Kasumi-1 (cell line): ENCODE measurements at places on chromosomes 5 and 9.

DNA sequence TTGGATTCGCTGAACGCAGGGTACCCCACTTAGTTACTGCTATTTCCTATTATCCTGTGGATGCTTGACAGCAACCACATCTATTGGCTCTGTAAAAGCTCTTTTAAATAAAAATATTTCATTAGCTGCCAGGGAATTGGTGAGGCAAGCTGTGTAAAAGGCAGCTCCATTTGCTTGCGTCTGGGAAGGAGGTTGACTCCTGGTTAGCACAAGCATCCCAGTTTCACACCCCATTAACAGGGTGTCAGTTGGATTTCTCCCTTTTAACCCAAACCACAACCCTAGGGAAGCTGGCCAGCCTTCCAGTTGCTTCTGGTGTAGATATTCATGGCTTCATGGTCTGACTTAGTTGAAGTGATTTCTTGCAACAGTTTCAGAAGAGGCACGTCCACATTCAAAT lies 151.0 kb downstream of the GPBP1 start:
- no peak for DNase-seq

DNA sequence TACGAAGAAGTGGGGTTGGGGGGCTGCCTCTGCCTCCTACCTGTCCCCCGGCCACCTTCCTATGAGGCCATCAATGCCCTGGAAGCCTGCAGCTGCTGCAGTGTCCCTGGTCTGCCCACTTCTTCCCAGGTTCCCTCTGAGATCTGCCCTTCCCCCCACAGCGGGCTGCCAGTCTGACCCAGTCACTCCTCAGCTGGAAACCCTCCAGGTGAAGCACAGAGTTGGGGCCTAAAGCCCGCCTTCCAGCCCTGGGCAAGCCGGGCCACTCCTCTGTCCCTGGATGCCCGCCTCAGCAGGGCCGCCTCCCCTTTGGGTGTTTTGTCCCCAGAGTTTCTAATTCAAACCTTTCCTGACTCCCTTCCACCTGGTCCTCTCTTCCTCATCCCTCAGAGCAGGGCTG lies 137.0 kb downstream of the RXRA start:
- DNase-seq, result no peak

- no peak for DNase-seq
Observed at GRCh38 chr9:20504930-20505329, 117.4 kb downstream of the MLLT3 start.

DNA sequence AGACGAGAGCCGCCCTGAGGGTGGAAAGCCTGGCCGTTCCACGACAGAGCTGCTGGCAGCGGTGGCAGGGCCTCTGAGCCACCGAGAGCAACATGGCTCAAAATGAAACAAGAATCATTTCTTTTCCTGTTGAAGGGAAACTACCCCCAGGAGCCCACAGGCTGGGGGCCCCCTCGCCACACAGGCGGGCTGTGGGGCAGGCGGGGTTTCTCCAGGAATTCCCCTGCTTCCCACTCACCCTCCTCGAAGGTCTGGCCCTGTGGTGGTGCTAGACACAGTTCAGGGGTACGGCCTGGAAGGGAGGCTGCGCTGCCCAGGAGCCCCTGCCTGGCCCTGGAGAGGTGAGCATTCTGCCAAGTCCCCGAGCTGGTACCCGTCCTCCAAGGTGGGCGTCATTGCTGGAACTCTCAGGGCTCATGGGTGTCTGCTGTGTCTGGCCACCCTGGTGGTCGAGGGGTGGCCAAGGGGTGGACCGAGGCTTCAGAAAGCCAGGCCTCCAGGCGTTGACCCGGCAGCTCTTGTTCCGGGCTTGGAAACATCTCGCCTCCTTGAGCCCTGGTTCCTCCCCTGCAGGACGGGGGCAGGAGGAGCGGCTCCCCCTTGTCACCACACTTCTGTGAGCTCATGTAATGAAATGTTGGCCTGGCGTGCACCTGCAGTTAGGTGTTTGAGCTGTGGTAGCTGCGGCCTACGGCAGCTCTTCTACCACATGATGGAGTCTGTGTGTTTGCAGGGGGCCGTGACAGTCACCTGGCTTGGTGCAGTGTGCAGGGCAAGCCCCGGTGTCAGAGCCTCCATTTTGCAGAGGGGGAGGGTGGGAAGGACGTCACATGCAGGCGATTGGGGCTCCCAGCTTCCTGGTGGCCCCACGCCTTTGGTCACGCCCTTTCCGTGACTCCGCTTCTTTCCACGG lies 65.3 kb downstream of the RXRA start:
- no peak for DNase-seq

DNA sequence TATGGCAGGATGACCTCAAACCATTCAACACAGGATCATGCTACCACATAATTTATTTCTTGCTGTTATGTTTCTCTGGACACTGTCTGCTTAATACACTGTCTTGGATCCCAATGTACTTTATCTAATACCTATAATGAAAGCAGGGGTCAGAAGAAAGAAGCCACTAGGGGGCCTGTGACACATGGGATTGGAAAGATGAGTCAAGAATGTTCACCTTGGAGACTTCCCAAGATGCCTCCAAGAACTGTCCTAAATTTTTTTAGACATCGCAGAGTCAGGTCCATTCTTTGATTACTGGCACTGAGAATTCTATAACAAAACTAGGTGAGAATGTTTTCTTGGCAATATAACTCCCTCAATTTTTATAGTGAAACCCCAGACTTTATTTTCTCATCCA lies 305.8 kb upstream of the SMARCA2 start:
- DNase-seq, result no peak

GRCh38 chr5:68679041-68679440 lies 414.8 kb upstream of the SLC30A5 start:
- peak; percentile 55 for DNase-seq

DNA sequence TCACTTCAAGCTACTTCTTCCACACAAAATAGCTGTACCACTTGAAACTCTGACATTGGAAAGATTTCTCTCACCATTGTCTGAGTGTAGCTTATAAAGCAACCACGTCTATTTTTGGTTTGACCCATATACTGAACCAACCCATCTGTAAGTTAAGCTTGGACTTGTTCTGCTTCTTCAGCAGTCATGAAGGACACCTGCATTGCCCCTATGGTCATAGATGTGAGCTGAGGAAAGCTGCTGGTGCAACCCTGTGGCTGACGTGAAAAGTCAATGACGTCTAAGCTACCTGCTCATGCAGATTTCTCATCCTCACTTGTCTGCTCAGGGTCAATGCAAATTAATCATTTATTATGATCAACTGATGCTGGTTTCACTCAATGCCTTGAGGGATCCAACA lies 417.4 kb downstream of the CETN3 start:
- DNase-seq, result no peak

DNA sequence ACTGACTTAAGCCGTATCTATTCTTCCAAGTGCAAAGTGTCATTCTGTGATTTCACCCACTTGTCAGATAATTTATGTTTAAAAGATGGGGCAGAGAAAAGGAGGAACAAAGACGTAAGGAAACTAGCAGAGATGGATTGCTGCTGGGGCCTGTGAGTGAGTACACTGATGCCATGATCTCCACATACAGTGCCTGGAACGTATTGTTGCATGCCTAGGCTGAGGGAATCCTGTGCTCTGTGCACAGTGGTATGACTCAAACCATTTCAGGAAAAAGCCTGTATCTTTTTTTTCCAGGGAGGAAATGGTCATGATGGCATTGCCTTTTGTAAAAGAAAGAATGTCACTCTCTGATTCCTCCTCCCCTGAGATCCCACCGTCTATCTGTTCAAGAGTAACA lies 359.5 kb upstream of the ADAMTS16 start:
- DNase-seq, result no peak

DNA sequence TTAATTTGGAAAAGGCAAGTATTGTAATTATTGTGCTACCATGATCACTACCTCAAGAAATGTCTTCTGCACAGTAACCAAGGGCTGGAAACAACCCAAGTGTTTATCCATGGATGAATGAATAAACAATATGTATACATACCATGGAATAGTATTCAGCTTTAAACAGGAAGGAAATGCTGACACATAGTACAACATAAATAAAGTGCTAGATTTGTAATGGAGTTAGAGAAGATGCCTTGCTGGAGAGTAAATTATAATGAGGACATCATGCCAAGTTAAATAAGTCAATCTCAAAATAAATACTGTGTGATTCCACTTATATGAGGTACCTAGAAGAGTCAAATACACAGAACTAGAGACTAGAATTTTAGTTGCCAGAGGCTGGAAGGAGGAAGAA lies 160.0 kb downstream of the CCDC192 start:
- DNase-seq, result no peak

GRCh38 chr9:87543251-87543650 lies 45.6 kb downstream of the DAPK1 start:
- DNase-seq, result no peak

- DNase-seq, result no peak
Observed at GRCh38 chr5:172740428-172741205, 30.4 kb downstream of the DUSP1 start.

- DNase-seq, result peak; percentile 75
Observed at GRCh38 chr5:148179234-148179824, 11.0 kb downstream of the SPINK14 start.

DNA sequence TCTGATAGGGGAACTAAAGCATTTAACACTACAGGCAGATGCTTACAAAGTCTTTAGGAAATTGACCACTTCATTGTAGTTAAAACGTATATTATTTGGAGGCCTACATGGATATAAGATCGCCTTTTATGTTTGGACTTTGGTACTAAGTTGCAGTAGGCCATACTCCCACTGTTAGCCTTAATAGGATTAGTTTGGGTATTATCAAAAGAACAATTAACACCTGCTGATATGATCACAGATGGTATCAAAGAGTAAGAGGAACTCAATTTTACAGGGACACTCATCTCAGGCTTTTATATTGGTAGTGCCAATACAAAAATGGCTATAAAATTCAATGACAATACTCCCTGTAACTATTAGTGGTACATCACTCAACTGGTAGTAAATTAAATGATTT lies 1183.0 kb downstream of the MAT2B start:
- DNase-seq, result no peak

GRCh38 chr9:21097817-21098216 lies 20.1 kb upstream of the IFNB1 start:
- peak; percentile 27 for DNase-seq

DNA sequence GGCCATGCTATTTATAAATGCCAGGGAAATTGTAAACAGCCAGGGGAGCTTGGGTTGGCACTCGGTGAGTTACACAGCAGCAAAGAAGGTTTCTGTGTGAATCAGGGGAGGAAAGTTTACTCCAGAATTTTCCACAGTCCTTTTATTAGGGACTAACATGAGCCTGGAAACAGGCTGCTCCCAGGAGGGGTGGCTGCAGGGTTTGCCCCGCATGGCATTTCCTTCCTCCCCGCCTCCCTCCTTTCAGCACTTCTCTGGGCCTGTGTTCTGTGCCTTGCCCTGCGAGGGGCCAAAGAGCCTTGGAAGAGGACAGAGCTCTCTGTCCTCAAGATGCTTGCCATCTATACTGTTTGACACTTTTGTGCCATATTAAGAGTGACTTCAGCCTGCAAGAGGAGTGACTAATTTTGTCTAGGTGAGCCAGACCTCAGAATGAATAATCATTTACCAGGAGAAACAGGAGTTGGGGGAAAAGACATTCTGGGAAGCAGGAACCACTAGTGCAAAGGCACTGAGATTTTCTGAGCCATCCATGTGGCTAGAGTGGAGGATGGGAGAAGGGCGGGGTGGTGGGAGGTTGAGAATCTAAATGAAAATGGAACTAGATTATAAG lies 1.8 kb downstream of the GSN start:
- DNase-seq, result no peak

GRCh38 chr5:54136516-54137440 lies 173.6 kb downstream of the ARL15 start:
- DNase-seq, result no peak

DNA sequence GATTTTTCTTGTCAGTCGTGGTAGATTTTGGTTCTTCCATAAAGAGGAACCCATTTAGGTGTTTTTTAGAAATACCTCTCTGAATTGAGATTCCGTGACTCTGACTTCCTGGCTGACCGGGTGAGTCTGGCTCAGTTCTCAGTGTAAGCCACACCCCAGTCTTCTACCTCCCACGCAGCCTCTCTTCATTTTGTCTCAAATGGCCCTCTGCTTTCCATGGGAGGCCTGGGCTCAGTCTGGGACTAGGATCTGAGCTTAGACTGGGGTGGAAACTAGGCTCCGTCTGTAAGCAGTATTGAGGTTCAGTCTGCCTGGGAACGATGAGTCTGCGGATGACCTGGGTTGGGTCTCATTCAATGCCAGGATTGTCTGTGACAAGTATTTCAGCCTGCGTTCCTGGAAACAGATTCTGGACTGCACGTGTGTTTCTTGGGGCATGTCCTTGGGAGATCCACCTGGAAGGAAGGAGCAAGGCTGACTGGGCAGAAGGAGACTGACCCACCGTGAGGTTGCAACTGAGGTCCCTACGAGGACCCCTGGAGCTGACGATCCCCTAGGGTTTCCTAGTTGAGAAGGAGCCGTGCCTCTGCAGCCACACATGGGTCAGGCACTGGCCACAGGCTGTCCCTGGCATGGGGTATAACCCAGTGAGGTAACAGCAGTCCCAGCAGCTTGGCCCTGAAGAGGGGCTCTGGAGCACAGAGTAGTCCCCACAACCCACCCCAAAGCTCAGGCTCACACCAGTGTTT lies 12.4 kb upstream of the CRB2 start:
- no peak for DNase-seq

DNA sequence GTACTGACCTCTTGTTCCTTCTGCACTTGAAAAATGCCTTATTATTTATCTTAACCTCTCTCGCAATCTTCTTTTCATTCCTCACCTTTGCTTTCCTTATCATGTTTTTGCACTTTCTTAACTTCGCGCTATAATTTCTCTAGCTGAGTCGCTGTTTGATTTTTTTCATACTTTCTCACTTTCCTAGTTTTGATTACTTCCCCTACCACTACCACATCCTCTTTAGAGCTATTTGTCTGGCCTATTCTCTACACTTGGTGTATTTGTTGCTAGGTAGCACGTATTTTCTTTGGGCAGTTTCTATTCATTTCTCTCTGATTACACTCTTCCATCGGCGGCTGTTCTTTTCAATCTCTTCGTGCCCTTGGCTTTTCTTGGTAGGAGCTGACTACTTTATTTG lies 611.8 kb downstream of the BNC2 start:
- DNase-seq, result peak; percentile 1

- peak; percentile 77 for DNase-seq
Observed at GRCh38 chr9:78707481-78707991, 410.6 kb downstream of the PSAT1 start.

DNA sequence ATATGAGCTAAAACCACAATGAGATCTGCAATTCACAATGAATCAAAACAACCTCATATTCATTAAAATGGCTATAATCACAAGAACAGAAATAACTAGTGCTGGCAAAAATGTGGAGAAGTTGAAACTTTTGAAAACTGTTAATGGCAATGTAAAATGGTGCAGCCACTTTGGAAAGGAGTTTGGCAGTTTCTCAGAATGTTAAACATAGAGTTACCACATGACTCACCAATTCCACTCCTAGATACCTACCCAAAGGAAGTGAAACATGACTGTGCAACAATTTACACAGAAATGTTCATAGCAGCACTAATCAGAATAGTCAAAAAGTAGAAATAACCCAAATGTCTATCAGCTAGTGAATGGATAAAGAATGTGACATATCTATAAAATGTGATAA lies 862.2 kb downstream of the DTWD2 start:
- DNase-seq, result no peak

- DNase-seq, result no peak
Observed at GRCh38 chr9:97660847-97661246, 27.2 kb downstream of the NCBP1 start.

- DNase-seq, result no peak
Observed at GRCh38 chr5:116521173-116521872, 53.3 kb downstream of the SEMA6A start.
